Stimulated activated CD4-positive, alpha-beta T cell treated with anti-CD3 and anti-CD28 coated beads, Interleukin-2, amount 100 ng/mL, for 4 hours (primary cell): ENCODE measurements at places on chromosomes 12 and 14.

GRCh38 chr14:47186486-47186885 lies 488.9 kb downstream of the MDGA2 start:
- no peak for DNase-seq

DNA sequence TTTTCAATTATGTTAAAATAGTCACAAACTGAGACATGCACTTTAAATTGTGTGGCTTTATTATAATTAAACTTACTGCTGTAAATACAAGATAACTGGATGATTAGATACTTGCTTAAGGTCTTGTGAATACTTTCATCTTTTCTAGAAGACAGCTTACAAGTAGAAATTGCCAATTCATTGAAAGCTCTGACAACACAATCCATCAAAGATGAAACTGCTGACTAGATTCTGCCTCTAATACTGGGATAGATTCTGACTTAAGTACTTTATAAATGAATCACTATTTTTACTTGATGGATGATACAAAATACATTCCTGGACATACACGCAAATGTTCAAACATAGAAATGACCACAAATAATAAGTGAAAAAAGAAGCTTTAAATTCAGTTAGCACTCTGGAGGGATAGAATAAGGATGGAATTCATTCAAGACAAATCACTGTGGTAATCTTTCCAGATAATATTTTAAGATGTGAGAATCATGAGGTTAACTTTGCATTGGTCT lies 876.8 kb downstream of the RPS29 start:
- no peak for DNase-seq

DNA sequence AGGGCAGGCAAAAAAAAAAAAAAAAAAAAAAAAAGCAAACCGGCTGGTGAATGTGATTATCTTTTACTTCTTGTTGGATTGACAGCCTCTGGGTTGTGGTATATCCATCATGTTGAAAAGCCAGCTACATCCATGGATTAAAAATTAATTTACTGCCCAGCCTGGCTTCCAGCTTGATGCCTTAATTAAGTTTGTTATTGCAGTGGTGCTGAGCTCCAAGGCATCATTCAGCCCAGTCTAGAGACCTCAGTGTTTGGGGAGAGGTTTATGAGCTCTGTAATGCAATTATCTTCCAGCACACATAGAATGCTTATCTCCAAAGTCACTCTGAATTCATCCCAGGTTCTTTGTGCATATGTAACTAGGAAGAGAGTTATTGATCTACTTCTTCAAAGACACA lies 114.8 kb downstream of the RIMBP2 start:
- DNase-seq, result no peak

- DNase-seq, result no peak
Measured at GRCh38 chr12:113642216-113642615, 170.5 kb upstream of the LHX5 start.

DNA sequence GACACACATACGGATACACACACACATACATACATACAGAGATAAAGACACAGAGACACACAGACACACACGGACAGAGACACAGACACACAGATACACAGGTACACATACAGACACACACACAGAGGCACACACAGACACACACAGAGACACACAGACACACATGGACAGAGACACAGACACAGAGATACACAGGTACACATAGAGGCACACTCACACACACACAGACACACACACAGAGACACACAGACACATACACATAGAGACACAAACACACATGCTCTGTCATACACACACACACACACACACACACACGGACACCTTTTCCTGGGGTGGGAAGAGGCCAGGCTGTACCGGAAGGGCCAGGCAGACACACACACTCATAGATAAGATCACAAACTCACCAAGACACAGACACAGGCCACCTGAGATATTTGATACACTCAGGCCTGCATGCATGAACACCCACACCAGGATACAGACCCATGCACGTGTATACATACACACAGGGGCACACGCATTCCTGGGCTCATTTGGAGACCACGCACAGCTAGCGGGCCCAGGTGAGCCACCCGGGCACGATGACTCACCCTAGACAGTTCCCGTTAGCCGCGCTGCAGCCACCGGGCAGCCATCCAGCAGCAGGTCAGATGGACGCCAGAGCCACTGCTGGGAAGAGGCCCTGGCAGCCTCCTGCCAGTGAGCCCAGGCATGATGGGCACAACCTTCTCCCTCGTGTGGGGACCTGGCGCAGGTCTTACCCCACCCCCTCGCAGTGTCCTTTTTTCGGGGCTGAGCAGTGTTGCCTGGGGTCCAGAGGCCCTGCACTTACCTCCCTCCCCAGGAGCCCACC lies 1.8 kb upstream of the AHNAK2 start:
- no peak for DNase-seq

DNA sequence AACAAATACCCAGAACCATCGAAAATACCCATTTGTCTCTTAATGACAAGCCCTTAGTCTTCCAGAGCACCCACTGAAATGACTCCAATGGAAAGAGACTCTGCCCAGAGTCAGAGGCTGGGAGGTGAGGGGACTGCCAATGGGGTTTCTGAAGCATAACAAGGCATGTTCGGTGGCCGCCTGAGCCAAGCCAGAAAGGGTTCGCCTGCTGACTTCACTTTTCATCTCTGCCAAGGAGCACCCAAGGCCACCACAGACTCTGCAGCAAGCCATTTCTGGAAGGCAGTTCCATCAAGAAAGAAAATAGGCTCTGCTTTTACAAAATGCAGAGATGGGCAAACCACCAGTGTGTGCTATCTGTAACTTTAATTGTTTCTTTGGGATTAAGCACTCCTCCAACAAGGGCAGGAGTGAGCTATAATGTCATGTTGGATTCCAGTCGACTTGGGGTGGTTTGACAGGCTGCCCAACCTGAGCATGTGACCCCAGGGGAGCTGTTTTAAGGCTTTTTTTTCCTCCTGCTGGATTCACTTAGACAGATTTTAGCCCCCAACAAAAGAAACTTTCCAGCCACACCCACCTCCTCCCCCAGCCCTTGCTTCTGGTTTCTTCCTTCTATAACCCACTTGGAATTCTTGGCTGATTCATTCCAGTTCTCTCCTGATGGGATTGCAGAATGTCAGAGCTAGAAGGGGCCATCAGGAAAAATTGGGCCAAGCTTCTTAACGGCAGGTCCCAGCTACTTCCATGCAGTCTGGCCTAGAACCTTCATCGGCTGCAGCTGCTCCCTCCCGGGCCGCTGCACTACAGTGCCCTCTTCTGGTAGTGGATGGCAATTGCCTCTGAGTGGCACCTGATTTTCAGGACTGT lies 24.1 kb downstream of the CKAP4 start:
- peak; percentile 40 for DNase-seq

GRCh38 chr12:40198601-40199000 lies 26.2 kb upstream of the LRRK2 start:
- DNase-seq, result no peak

DNA sequence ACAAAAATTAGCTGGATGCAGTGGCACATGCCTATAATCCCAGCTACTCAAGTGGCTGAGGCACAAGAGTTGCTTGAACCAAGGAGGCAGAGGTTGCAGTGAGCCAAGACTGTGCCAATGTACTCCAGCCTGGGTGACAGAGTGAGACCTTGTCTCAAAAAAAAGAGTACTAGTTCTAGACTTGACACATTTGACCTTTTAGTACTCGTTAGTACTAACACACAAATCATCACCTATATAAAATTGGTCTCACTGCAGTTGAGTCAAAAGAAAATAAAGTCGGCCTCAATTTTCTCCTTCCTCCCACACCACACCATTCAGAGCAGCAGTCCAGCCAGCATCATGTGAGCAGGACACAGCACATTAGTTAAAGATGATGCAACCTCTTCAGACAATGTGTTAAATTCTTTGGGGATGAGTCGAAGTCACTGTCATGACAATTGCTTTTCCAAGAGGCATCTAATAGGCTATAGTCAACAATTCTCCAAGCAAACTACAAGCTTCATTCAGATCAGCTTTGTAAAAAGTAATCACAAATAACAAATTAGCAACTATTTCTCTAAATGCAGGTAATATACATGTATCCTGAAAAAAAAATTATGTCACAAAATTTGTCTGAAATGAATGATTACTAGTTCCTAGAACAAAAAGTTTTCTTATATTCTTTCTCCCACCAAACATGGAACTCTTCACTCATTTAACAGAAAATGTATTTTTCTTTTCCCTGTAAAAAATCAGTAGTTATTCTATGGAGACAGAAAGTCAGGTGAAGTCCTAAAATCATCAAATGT lies 55.6 kb downstream of the CLIP1 start:
- DNase-seq, result no peak

DNA sequence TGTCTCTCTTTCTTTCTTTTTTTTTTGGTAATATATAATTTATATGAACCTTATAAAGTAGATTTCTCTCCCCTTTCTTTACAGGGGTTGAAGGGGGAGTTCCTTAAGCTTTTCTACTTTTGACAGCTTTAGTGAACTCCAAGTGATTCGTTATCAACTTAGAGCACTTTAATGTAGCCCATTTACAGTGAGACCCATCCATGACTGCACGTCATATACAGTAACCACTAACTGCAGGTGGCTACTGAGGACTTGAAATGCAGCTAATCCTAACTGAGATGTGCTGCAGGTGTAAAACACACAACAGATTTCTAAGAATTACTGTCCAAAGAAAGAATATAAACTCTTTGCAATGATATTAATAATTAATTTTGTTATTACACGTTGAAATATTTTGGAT lies 582 bp downstream of the LRRIQ1 start:
- DNase-seq, result no peak

GRCh38 chr14:62283837-62284236 lies 521.6 kb downstream of the SNAPC1 start:
- no peak for DNase-seq

GRCh38 chr12:121579981-121580868 lies 598 bp downstream of the KDM2B start:
- DNase-seq, result peak; percentile 55

DNA sequence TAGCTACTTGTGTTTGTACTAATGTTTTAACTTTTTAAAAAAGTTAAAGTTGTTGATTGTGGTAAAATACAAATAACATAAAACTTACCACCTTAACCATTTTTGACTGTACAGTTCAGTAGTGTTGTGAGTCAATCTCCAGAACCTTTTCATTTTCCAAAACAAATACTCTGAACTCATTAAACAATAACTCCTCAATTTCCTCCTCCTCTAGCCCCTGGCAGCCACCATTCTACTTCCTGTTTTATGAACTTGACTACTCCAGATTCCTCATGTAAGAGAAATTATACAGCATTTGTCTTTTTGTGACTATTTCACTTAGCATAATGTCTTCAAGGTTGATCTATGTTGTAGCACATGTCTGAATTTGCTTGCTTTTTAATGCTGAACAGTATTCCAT lies 299.1 kb upstream of the AMIGO2 start:
- DNase-seq, result no peak

DNA sequence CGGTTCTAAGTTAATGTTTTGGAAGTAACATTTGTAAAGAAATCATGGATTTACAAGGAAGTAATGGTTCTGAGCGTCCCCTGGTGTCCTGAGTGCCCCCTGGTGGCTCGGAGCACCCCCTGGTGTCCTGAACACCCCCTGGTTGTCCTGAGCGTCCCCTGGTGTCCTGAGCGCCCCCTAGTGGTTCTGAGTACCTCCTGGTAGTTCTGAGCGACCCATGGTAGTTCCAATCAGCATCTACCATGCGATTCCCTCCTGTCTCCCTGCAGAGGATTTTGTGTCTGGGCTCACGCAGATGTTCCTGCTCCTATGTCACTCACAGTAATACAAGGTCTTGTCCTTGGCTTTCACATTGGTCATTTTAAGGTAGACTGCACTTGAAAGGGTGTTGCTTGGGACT lies 1352.9 kb downstream of the TMEM121 start:
- no peak for DNase-seq

GRCh38 chr14:88379706-88380343 lies 5.6 kb upstream of the SPATA7 start:
- no peak for DNase-seq

DNA sequence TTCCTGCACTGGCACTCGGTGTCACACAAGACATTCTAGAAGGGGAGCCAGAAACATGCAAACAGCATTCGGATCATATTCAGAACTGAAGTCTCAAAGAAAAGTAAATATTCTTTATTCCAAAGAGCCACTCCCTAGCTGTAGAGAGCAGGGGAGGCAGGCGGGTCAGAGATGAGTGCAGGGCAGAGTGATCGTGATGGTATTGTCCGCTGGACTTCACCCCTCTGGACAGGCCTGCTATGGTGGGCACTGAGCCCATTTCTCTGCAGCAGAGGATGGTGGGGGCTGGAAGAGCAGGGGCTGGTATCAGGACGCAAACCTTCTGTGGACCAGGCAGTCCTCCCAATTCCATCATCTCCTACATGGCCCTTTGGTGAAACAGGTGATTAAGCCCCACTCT lies 25.6 kb downstream of the IRF2BPL start:
- no peak for DNase-seq

DNA sequence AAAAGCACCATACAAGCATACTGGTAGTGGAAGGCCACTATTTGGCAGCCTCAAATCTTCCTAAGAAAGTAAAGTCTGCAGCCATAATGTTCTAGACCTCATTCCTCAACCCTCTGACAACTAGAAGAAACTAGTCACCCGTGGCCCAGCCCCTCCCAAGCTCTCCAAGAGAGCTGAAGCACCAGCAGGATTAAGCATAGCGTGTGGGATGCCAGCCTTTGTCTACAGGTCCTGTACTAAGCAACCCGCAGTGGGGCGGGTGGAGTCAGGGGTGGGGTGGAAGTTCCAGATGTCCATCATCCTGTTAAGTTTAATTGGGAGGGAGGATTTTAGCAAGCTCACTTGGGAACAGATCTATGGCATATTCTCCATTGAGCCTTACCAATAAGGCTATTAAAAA lies 14.2 kb downstream of the SLC11A2 start:
- DNase-seq, result no peak

- no peak for DNase-seq
Measured at GRCh38 chr12:53222170-53222721, 9.8 kb downstream of the RARG start.

GRCh38 chr12:59808317-59808910 lies 212.6 kb downstream of the SLC16A7 start:
- no peak for DNase-seq

DNA sequence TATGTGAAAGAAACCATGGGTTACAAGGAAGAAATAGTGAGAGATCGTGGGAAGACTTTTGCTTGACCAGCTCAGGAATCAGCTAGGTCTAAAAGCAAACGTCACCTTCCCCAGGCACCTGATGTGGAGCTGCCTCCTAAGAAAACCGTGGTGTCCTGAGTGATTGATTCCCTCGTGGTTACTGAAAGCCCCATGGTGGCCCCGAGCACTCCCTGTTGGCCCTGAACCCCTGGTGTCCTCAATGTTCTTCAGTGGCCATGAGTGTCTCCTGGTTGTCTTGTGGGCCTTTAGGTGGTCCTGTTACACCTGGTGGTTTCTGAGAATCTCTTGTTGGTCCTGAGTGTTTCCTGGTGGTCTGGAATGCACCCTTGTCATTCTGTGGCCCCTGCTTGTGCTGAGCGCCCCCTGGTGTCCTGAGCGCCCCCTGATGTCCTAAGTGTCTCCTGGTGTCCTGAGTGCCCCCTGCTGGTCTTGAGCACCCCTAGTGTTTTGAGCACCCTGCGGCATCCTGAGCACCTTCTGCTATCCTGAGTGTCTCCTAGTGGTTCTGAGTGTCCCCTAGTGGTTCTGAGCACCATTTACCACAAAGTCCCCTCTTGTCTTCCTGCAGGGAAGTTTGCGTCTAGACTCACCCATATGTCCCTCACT lies 518.7 kb downstream of the TMEM121 start:
- peak; percentile 81 for DNase-seq
